ENCODE measurements at places on chromosomes 12 and 14.

DNA sequence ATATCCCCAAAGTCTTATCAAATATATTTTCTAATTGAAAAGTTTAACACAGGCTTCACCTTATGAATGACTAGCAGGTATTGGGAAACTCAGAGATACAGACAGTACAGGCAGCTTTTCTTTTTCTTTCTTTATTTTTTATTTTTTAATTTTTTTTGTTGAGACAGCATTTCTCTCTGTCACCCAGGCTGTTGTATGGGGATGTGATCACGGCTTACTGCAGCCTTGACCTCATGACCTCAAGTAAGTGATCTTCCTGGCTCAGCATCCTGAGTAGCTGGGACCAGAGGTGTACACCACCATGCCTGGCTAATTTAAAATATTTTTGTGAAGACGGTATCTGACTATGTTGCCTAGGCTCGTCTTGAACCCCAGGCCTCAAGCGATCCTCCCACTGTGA lies 85.0 kb downstream of the BRMS1L start:
- no peak for DNase-seq

DNA sequence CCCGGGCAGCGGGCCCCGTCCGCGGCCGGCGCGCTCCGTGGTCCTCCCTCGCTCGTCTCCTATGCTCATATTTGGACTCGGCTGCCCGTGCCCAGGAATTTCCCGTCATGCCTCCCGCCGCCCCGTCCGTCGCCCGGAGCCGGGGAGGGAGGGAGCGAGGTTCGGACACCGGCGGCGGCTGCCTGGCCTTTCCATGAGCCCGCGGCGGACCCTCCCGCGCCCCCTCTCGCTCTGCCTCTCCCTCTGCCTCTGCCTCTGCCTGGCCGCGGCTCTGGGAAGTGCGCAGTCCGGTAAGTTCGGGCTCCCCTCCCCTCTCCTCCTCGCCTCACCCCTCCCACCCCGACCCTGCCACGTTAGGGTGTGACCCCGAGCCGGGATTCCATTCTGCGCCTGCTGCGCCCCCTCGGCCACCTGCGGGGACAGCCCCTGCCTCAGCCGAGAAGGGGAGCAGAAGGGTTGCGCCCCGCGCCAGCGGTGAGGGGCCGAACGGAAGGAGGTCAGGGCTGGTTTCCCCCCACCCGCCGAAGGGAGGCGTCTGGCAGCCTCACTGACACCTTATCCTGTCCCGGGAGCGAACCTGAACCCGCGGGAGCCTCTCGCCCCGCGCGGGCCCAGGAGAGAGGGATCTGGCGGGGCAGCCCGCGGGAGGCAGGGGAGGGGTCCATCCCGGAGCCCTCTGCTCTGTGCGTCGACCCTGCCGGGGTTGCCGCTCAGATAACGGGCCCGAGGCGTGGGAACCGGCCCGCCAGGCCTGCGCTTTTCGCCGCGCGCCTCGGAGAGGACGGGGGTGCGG lies at the start of gene MSRB3:
Gene MSRB3 (plus strand): TSS at position 108 of the 793 bp plus-strand sequence. CDS start 29,897 bp downstream, outside the sequence.
- DNase-seq = no peak

DNA sequence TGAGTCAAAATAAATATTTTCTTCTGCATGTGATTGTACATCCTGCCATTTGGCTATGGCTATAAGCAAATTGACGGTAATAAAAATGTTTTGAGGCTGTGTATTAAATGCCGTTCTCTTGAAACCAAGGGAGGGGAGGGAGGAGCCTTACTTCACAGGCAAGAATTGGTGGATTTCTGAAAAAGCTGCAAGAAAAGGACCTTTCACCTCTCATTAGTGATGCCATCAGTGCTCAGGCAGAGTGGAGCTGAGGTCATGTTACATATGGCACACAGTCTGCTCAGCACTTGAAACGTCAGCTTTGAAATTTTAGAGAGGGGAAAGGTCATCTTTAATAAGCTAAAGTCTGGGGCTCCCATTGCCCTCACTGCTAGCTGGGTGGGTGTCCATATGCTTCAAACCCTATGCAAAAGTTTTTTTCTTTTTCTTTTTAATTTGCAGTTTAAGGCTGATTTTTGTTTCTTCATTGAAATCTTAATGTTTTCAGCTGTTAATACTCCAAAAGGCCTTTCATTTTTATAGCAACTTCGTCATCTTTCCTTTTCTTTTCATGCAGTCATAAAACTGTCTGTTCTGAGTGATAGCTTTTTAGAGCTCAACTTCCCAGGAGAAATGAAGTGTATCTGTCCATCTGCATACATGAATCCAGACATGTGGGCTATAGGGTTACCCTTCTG lies 9.8 kb upstream of the SIX1 start:
- no peak for DNase-seq

- no peak for DNase-seq
Observed at GRCh38 chr12:76152181-76152807, 67.8 kb upstream of the NAP1L1 start.

DNA sequence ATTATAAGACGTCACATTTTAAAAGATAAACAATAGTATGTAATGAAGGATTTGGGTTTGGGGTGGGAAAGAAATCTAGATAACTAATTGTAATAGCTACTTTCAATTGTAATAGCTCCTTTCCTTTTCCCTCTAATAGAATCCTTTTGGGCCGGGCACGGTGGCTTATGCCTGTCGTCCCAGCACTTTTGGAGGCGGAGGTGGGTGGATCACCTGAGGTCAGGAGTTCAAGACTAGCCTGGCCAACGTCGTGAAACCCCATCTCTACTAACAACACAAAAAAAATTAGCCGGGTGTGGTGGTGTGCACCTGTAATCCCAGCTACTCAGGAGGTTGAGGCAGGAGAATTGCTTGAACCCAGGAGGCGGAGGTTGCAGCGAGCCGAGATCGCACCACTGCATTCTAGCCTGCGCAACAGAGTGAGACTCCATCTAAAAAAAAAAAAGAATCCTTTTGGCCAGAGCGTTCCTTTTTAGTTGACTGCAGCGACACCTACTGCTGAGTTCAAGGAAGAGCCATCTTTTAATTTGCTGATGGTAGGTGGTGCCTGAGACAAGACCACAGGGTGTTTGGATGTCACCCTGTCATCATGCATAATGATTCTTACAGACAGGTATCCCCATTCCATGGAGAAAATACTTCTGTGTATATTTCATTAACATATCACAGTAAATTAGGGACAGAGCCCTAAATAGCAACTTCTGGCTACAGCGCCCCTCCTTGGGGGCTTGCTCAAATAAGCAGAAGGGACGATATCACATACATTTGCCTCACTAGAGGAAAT lies 79.5 kb downstream of the ARMH4 start:
- DNase-seq = no peak

Data from esophagus muscularis mucosa (tissue), 4 donors.